ENCODE measurements at places on chromosomes 3 and 15. TPM values are rescaled to one million over a fixed set of nuclear protein-coding genes. Genes with fewer than 3 reads are reported as not detected.

DNA sequence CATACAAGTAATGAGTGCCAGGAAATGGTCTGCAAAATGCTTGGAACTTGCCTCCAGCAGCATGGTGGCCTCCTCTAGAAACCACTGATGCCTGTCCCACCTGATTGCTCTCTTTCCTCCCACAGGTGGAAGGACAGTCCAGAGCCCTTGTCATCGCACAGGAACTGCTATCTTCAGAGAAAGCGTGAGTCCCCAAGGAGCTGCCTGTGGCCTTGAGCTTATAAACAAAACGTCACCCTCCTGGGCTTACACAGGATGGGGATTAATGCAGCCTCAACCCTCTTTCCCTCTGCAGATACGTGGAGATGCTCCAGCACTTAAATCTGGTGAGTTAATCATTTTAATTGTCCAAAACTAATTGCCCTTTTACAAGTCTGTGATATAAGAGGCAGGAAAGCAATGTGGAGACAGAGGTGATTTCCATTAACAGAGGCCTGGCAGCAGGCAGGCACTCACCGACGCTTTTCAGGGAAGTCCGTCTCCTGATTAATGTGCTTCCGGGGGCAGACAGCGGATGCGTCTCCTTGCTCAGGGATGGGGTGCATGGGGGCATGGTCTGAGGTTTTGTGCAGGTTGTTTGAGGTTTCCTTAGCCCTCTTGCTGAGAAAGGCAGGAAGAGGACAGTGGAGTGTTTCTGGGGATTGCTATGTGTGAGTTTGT, 61.8 kb downstream of the FGD5 start:
- H3K27me3 ChIP-seq, result no peaks in the 10 kb centered on the region
- peaks cover 5% of the 10 kb centered on the region for H3K36me3 ChIP-seq
- H3K4me1 ChIP-seq, result peaks cover 73% of the 10 kb centered on the region

- no peak overlapping the region for H3K27ac ChIP-seq
- H3K27me3 ChIP-seq, result no peaks in the 10 kb centered on the region
- H3K4me1 ChIP-seq, result no peaks in the 10 kb centered on the region
- DNase-seq, result no peak
Measured at GRCh38 chr3:81132995-81133394, 628.5 kb downstream of the GBE1 start.

DNA sequence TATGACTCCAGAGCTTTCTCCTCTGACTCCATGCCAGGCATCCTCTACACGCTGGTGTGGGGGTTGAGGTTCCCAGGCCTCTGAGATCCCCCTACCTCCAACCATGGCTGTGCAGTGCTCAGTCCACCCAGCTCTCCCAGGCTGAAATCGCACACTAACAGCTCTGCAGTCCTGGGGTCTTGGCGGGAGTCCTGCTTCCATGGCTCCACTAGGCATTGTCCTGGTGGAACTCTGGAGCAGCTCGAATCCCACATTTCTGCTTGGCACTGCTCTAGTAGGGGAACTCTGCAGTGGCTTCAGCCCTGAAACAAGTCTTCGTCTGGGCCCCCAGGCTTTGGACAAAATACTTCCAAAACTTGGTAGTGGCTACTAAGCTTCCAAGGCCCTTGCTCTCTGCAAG, 50.7 kb downstream of the ROPN1B start:
- no peaks in the 10 kb centered on the region for H3K36me3 ChIP-seq
- H3K27me3 ChIP-seq, result no peaks in the 10 kb centered on the region
- no peak for DNase-seq
- H3K27ac ChIP-seq, result no peak overlapping the region

The MST1 gene
- 10.0 TPM for total RNA-seq

- H3K27me3 ChIP-seq, result peaks cover 53% of the 10 kb centered on the region
- H3K36me3 ChIP-seq, result no peaks in the 10 kb centered on the region
Measured at GRCh38 chr15:45377609-45378148, 665 bp downstream of the GATM start.

The PAQR5 gene
- total RNA-seq, result not detected

- H3K4me1 ChIP-seq, result peaks cover 24% of the 10 kb centered on the region
- H3K27me3 ChIP-seq, result peaks cover 9% of the 10 kb centered on the region
- no peak for DNase-seq
- H3K4me3 ChIP-seq, result no peak overlapping the region
Measured at GRCh38 chr15:22780267-22780666, 6.2 kb upstream of the NIPA1 start.

The ACAD11 gene
- 11.8 TPM for total RNA-seq

DNA sequence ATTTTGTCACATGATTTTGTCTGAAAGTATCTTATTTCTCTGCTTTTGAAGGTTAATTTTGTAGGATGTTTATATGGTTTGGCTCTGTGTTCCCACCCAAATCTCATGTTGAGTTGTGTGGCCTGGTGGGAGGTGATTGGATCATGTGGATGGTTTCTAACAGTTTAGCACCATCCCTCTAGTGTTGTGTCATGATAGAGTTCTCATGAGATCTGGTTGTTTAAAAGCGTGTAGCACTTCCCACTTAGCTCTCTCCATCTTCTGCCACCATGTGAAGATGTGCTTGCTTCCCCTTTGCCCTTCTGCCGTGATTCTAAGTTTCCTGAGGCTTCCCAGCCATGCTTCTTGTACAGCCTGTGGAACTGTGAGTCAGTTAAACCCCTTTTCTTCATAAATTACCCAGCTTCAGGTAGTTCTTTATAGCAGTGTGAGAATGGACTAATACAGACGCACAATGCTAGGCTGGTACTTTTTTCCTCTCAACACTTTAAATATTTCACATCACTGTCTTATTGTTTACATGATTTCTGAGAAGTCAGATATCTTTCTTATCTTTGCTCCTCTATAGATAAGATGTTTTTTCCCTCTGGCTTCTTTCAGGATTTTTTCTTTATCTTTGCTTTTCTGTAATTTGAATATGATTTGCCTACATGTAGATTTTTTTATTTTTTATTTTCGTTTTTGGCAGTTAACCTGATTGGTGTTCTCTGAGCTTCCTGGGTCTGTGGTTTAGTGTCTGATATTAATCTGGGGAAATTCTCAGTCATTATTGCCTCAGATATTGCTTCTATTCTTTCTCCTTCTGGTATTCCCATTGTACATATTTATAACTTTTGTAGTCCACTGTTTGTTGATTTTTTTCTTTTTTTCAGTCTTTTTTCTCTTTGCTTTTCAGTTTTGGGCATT, 22.2 kb downstream of the BTD start:
- H3K4me1 ChIP-seq, result peaks cover 21% of the 10 kb centered on the region
- H3K27me3 ChIP-seq, result no peaks in the 10 kb centered on the region
- no peak for DNase-seq

The ATP13A4 gene
- total RNA-seq, result 1.6 TPM

DNA sequence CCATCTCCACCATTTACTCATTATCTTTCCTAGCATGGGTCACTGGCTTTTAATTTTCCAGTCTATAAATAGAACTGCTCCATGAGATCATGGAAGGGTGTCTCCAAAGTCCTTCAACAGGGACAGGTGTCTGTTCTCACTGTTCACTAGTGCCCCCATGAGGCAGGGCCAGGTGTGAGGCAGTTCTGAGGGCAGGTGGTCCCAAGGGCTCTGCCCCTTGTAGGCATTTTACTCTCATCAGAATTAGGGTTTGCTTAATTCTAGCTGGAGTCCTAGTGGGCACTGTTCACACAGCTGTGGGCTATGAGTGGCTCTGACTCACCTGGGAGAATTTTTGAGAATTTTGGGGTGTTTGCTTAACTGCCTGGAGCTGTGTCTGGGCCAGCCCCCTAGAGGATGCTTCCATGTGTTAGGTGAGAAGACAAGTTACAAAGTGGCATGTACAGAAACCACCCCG, 248.0 kb upstream of the LYSMD4 start:
- H3K36me3 ChIP-seq, result no peaks in the 10 kb centered on the region
- no peak for DNase-seq
- H3K4me3 ChIP-seq, result no peak overlapping the region
- H3K27me3 ChIP-seq, result no peaks in the 10 kb centered on the region
- no peaks in the 10 kb centered on the region for H3K4me1 ChIP-seq

DNA sequence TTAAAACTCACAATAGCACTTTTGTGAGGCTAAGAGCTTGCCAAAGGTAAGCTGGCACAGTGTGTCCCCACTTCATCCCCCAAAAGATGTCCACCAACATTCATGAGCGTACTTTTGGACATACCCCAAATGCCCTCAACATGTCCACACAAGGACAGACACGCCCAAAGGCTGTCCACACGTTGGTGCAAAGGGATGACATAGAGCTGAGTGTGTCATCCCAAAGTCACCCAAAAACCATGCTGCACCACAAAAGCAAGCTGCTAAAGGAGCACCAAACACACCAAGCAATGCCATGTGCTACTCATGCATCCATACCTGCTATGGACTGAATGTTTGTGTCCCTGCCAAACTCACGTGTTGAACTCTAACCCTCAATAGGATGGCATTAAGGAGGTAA, 57.9 kb downstream of the KLF13 start:
- DNase-seq, result no peak
- peaks cover 60% of the 10 kb centered on the region for H3K4me1 ChIP-seq
- no peak overlapping the region for H3K4me3 ChIP-seq
- H3K36me3 ChIP-seq, result peaks cover 51% of the 10 kb centered on the region
- H3K27me3 ChIP-seq, result no peaks in the 10 kb centered on the region

DNA sequence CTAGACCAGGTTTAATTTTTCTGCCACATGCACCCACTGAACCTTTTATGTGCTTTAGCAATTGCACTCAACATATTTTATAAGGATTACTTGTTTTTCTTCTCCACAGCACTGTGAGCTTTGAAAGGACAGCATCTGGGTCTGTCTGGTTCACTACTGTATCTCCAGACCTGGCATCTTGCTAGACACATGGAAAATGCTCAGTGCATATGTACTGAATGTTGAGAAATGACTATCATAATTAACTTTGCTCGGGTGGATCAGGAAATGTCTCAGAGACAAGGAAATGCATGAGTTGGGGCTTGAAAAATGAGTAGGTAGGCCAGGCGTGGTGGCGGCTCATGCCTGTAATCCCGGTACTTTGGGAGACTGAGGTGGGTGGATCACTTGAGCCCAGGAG, 40.2 kb downstream of the DOCK3 start:
- DNase-seq, result no peak
- H3K27me3 ChIP-seq, result peaks cover 4% of the 10 kb centered on the region
- no peak overlapping the region for H3K27ac ChIP-seq

DNA sequence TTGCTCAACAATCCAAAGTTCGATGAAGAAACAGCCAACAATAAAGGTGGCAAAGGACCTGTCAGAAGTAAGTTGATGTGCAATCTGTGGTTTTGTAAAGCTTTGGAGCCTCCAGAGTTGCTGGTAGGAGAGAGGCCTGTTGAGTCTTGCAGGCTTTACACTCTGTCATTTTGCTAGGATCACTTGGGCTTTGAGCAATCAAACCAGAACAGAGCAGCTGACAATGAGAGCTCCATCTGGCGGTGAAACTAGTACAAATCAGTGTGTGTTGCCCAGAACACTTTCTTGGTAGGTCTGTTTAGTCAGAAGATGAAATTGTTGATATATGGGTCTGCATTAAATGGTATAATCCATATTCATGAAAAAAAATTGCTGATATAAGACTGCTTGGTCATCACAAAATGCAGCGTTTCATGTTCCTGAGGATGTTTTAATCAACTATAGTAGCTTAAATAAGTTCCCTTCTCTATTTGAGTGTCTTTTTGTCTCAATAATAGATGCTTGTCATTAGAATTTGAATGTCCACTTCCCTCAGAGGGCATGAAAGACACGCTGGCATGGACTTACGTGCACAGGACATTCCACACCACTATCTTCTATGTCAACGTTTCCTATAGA, 25.7 kb downstream of the TMOD2 start:
- peaks cover 14% of the 10 kb centered on the region for H3K36me3 ChIP-seq
- H3K27ac ChIP-seq, result no peak overlapping the region
- H3K27me3 ChIP-seq, result no peaks in the 10 kb centered on the region
- peaks cover 9% of the 10 kb centered on the region for H3K4me1 ChIP-seq

DNA sequence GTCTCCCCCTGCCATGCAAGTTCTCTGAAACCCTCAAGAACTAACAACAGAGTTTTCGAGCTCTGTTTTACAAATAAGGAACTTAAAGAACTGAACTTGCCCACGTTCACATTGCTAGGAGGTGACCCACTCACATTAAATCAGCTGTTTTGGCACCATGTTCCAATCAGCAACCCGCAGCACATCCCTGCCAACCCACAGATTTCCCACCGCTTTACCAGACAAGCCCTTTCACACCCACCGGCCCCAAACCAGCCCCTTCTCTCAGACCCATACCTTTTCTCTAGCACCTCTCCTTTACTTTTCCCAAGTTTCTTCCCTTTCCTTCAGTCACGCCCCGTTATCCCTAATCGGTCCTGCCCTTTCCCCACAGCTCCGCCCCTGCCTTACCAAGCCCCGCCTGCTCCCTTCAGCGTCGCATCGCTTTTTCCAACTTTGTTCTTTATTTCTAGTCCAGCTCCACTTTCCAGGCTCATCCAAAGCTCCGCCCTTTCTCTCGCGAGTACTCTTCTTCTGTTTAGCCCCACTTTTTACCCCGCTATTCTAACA, 804 bp upstream of the BRPF1 start:
- H3K4me3 ChIP-seq, result peak overlapping the region; percentile 86
- peaks cover 27% of the 10 kb centered on the region for H3K36me3 ChIP-seq
- no peaks in the 10 kb centered on the region for H3K27me3 ChIP-seq
- H3K4me1 ChIP-seq, result peaks cover 63% of the 10 kb centered on the region
- peak overlapping the region; percentile 96 for H3K27ac ChIP-seq

The ATP13A5 gene
- not detected for total RNA-seq

- H3K27me3 ChIP-seq, result no peaks in the 10 kb centered on the region
- H3K4me1 ChIP-seq, result peaks cover under 1% of the 10 kb centered on the region
- no peak overlapping the region for H3K27ac ChIP-seq
- H3K4me3 ChIP-seq, result no peak overlapping the region
Measured at GRCh38 chr3:120634539-120634938, 38.4 kb downstream of the NDUFB4 start.

The TM6SF1 gene
- 12.5 TPM for total RNA-seq

The APEH gene
- total RNA-seq, result 137 TPM

The ARHGAP11A gene
- 160 TPM for total RNA-seq
